ENCODE measurements at places on chromosomes 12 and 14.
A peak's percentile ranks its signal among the peaks of the same experiment; 100 is the strongest.

GRCh38 chr12:86711731-86712130, 455.5 kb upstream of the MGAT4C start:
- DNase-seq: no peak

- no peak for DNase-seq
These were observed 30.8 kb upstream of the BATF start for GRCh38 chr14:75491376-75491978.

DNA sequence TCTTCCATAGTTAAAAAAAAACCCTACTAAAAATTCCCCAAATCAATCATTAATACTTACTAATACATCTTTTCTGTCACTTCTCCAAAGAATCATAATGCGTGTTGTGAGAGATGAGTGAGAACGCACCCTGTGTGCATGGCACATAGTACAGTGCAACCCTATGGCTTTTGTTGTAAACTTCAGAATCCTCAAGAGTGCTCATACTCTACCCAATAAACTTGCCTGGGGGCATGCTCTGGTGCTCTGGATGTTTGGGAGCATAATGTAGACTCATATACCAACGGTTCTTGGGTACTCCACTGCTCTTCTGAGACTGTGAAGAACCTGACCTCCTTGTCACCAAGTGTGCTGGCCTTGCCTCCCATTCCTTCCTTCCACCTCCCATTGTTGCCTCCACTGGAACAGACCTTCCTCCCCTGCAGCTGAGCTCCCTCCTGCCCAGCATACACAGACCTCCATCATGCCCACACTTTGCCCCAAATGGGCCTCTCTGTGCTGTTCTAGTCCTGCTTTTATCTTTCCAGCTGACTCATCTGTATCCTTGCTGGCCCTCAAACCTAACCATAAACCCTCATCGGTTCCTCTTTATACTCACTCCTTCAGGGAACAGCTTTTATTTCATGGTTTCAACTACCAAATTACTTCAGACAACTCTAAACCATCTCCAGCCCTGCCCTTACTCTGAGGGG, 8.9 kb downstream of the DCP1B start:
- no peak for DNase-seq

DNA sequence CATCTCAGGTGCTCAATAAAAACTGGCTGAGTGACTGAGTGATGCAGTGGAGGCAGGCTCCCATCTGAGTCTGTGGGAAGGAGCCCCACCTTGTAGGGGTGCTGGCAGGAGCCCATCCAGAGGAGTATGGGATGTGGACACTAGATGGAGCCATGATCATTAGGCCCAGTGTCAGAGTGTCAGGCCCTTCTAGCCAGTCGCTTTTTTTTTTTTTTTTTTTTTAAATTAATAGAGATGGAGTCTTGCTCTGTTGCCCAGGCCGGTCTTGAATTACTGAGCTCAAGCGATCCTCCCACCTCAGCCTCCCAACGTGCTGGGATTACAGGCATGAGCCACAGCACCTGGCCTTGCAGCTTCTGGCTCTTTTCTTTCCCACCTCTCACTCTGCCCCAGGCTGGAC, 11.5 kb downstream of the RITA1 start:
- DNase-seq: peak; percentile 67

DNA sequence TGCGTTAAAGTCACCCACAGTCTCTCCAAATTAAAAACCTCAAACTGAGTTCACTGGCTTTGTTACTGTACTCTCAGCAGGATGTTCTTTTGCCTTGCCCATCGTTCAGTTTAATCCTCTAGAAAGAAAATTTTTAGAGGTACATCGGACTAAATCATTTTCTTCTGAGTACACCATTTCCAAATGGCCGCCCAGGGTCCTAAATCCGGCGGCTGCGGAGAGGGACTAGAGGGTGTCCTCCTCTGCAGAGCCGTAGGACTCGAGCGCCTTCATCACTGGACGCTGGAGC, 1.4 kb downstream of the LIN7A start:
- no peak for DNase-seq

GRCh38 chr14:49297102-49297501, 289.1 kb downstream of the RPS29 start:
- no peak for DNase-seq

DNA sequence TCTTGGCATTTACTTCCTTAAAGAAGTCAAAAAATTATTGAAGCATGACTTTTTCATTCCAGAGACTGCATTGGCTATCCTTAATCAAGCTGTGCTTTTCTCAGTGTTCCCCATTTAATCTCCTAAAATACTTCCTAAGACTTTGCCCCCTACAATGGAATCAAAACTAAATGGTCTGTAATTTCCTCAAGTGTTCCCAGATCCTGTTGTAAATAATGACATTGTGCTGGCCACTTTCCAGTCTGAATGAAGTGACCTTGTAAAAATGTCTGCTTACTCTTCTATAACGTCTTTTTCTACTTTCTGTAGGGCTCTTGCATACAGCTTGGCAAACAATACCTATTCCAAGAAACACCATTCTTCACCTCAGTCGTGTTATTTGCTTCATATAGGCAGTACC, 45.3 kb upstream of the MBIP start:
- no peak for DNase-seq
